ENCODE measurements at places on chromosomes 3 and 15. TPM values are rescaled to one million over a fixed set of nuclear protein-coding genes. Genes with fewer than 3 reads are reported as not detected.

GRCh38 chr15:90099072-90099867, 3.0 kb downstream of the IDH2 start:
- H3K36me3 ChIP-seq = no peaks in the 10 kb centered on the region
- peak overlapping the region; percentile 14 for H3K4me3 ChIP-seq
- DNase-seq = peak; percentile 82
- H3K27me3 ChIP-seq = no peaks in the 10 kb centered on the region

- H3K4me3 ChIP-seq = no peak overlapping the region
- no peak for DNase-seq
- H3K36me3 ChIP-seq = no peaks in the 10 kb centered on the region
- no peaks in the 10 kb centered on the region for H3K27me3 ChIP-seq
- H3K27ac ChIP-seq = no peak overlapping the region
- H3K4me1 ChIP-seq = peaks cover 7% of the 10 kb centered on the region
These were observed 202.6 kb downstream of the XXYLT1 start for GRCh38 chr3:195068084-195069080.

- H3K4me3 ChIP-seq = no peak overlapping the region
- H3K27ac ChIP-seq = no peak overlapping the region
- H3K36me3 ChIP-seq = no peaks in the 10 kb centered on the region
- DNase-seq = no peak
These were observed 71.6 kb upstream of the SYN2 start for GRCh38 chr3:11932636-11933035.

DNA sequence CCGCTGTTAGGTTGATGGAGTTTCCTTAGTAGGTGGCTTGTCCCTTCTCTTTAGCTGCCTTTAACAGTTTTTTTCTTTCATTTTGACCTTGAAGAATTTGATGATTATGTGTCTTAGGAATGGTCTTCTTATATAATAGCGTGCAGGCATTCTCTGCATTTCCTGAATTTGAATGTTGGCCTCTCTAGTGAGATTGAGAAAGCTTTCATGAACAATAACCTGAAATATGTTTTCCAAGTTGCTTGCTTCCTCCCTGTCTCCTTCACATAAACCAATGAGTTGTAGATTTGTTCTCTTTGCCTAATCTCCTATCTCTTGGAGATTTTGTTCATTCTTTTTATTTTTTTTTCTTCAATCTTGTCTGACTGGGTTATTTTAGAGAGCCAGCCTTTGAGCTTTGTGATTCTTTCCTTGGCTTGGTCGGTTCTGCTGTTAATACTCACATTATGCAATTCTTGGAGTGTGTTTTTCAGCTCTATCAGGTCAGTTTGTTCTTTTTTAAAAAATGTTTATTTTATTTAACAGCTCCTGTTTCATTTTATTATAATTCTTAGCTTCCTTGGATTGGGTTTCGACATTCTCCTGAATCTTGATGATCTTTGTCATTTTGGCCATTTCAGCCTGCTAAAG, 627.9 kb downstream of the SI start:
- no peaks in the 10 kb centered on the region for H3K4me1 ChIP-seq
- H3K27ac ChIP-seq = no peak overlapping the region
- H3K4me3 ChIP-seq = no peak overlapping the region
- DNase-seq = no peak

DNA sequence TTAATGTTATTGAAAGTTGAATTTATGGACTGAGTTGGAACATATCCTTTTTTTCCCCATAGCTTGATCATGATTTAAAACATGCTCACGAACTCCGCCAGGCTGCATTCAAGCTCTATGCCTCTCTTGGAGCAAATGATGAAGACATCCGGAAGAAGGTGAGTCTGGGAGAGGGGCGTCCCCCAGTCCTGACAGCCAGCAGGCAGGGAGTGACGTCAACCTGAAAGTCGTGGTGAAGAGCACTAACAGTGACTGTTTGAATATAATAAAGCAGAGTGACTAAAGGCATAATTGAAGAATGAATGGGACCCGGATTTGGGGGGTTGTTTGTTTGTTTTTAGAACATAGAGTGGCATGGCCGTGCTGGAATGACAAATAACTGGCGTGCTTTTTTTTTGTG, 57.9 kb downstream of the ARMC8 start:
- no peak for DNase-seq
- H3K4me1 ChIP-seq = no peaks in the 10 kb centered on the region
- H3K27ac ChIP-seq = no peak overlapping the region
- no peaks in the 10 kb centered on the region for H3K27me3 ChIP-seq

- no peak overlapping the region for H3K4me3 ChIP-seq
- no peaks in the 10 kb centered on the region for H3K36me3 ChIP-seq
- H3K4me1 ChIP-seq = no peaks in the 10 kb centered on the region
- no peak for DNase-seq
These were observed 14.6 kb downstream of the PLSCR5 start for GRCh38 chr3:146590521-146590920.

- no peak for DNase-seq
- peaks cover 7% of the 10 kb centered on the region for H3K4me1 ChIP-seq
- H3K27ac ChIP-seq = peak overlapping the region; percentile 72
These were observed 681 bp upstream of the IL5RA start for GRCh38 chr3:3110749-3111361.

DNA sequence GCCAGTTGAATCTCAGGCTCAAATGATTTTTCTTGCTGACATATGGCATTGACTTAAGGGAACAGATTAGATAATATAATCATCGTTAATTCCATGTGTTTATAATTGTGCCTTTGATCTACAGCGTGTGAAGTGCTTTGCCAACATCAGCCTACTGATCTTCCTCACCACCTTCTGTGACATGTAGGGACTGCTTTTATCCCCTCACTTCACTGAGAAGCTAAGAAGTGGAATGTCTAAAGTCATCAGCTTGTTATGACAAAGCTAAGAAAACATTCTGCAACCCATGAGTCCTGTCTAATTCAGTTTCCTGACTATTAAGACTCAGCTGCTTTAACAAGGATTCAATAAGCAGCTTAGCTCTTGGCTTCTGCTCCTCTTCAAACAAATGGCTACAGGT, 106.0 kb downstream of the MYH15 start:
- H3K4me1 ChIP-seq = no peaks in the 10 kb centered on the region
- H3K36me3 ChIP-seq = no peaks in the 10 kb centered on the region
- no peaks in the 10 kb centered on the region for H3K27me3 ChIP-seq
- H3K27ac ChIP-seq = no peak overlapping the region
- DNase-seq = no peak

GRCh38 chr15:49817100-49817499, 196.3 kb downstream of the DTWD1 start:
- H3K27me3 ChIP-seq = no peaks in the 10 kb centered on the region
- no peak for DNase-seq
- H3K4me1 ChIP-seq = peaks cover 3% of the 10 kb centered on the region
- no peak overlapping the region for H3K4me3 ChIP-seq
- no peak overlapping the region for H3K27ac ChIP-seq

DNA sequence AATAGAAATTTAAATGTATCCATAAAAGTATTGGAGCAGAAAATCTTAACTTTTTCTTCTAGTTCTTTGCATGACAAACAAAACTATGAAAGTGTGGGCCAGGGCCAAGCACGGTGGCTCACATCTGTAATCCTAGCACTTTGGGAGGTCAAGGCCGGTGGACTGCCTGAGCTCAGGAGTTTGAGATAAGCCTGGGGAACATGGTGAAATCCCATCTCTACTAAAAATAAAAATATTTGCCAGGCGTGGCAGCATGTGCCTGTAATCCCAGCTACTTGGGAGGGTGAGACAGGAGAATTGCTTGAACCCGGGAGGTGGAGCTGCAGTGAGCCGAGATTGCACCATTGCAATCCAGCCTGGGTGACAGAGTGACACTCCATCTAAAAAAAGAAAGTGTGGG, 93.0 kb upstream of the ASB14 start:
- no peak for DNase-seq
- no peaks in the 10 kb centered on the region for H3K4me1 ChIP-seq
- H3K36me3 ChIP-seq = no peaks in the 10 kb centered on the region
- no peak overlapping the region for H3K27ac ChIP-seq
- no peaks in the 10 kb centered on the region for H3K27me3 ChIP-seq
- no peak overlapping the region for H3K4me3 ChIP-seq

DNA sequence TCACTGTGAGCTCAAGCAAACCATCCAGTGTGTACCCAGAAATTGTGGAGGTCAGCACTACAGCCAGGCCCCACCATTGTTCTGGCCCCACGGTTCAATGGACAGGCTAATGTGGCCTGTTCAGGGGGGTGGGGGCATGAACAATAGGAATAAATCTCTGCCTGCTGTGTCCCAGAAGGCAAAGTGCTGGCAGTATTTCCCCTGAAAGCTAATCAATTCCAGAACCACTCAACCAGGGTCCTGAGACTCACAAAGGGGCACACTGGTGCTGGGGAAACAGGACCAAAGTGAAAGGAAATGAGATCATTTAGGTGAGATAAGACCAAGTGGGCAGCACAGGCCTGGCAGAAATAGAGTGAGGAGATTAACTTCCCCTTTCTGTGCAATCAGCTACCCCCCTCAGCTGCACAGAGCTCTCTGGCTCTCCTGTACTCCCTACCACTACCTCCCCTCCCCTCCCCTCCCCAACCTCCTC, 11.5 kb downstream of the CRYGS start:
- H3K4me3 ChIP-seq = no peak overlapping the region
- peaks cover 25% of the 10 kb centered on the region for H3K4me1 ChIP-seq
- no peaks in the 10 kb centered on the region for H3K27me3 ChIP-seq
- H3K27ac ChIP-seq = peak overlapping the region; percentile 64

Gene CLSTN2
- not detected for total RNA-seq

Gene SLC22A14
- total RNA-seq = not detected

Gene KBTBD8
- total RNA-seq = 8.6 TPM

Gene UQCC5
- total RNA-seq = 9.5 TPM

Gene PP2D1
- not detected for total RNA-seq

All from natural killer cell (primary cell).